ENCODE measurements at places on chromosomes 5 and 9. TPM values are rescaled to one million over a fixed set of nuclear protein-coding genes. Genes with fewer than 3 reads are reported as not detected.

Gene PCDHGB5
- not detected for total RNA-seq

Gene RNF44
- total RNA-seq = 137 TPM

Gene DENND4C
- 37.6 TPM for total RNA-seq

Gene KCNN2
- total RNA-seq = not detected

Gene DMRT2
- total RNA-seq = not detected

Gene TCF7
- 271 TPM for total RNA-seq

Gene BOD1
- total RNA-seq = 22.6 TPM

Gene SEMA4D
- total RNA-seq = 336 TPM

Gene SLC12A2
- total RNA-seq = 15.3 TPM

Gene TMEM215
- not detected for total RNA-seq

Gene SPATA31E1
- not detected for total RNA-seq

Gene CCDC107
- total RNA-seq = 30.9 TPM

Gene PCDHB4
- total RNA-seq = not detected

Gene ZDHHC11B
- 0.87 TPM for total RNA-seq

Gene DMAC1
- total RNA-seq = 51.5 TPM

- DNase-seq = peak; percentile 13
Observed at GRCh38 chr9:107465467-107466451, 23.8 kb downstream of the KLF4 start.

DNA sequence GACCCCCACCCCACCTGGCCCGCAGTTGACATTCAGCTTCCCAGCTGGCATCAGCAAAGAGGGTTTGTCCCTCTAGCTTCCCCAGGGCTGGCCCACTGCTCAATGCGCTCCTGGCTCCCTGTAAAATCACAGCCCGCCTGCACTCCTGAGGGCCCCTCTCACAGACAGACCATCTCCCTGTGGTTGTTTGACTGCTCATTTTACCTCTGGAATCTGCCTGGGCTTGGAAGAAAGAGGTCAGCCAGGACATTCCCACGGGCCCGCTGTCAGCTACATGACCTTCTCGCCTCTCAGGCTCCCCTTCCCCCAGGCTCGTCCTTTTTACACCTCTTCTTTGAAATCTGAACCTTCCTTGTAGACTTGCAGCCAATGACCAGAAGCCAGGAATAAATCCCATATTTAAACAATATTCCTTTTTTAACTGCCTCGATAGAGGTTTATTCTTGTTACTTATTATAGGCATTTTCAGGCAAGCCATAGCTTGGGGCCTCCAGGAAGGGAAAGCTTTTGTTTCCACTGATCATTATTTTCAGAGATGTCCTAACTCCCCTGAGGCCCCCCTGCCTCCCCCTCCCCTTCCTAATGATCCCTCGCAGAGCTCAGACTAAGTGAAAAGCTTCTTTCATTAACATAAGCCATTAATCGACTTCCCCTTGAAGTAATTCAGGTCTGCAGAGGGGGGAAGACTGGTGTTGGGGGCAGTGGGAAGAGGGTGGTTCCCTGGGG lies 76.3 kb upstream of the IQGAP2 start:
- no peak for DNase-seq

GRCh38 chr5:171770153-171770552 lies 15.5 kb upstream of the SMIM23 start:
- DNase-seq = no peak

DNA sequence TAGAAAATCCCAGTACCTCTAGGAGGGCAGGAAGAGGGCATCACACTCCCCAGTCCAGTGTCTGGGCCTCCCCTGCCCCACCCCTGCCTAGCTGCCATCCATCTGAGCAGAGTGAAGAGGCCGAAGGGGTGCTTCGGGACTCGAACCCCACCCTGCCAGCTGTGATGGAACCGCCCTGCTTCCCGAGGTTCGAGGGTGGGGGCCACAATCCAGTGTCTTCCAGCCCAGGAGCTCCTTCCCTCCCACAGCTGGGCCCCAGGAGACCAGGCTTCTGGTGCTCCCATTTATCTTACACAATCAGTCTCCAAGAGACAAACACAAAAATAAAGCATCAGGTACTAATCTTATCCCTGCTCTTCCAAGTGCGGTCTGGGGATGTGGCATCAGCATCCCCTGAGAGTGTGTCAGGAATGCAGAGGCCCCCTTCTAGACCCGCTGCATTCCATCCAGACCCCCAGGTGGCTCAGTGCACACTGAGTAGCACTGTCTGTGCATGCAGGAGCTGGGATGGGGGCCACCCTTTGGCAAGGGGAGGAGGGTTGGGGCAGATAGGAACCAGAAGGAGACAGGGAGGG lies 122.8 kb upstream of the TBC1D2 start:
- no peak for DNase-seq

- DNase-seq = no peak
Observed at GRCh38 chr5:177496070-177496726, 1.2 kb downstream of the PDLIM7 start.

GRCh38 chr5:6634788-6635430 lies 1.7 kb downstream of the SRD5A1 start:
- DNase-seq = no peak

DNA sequence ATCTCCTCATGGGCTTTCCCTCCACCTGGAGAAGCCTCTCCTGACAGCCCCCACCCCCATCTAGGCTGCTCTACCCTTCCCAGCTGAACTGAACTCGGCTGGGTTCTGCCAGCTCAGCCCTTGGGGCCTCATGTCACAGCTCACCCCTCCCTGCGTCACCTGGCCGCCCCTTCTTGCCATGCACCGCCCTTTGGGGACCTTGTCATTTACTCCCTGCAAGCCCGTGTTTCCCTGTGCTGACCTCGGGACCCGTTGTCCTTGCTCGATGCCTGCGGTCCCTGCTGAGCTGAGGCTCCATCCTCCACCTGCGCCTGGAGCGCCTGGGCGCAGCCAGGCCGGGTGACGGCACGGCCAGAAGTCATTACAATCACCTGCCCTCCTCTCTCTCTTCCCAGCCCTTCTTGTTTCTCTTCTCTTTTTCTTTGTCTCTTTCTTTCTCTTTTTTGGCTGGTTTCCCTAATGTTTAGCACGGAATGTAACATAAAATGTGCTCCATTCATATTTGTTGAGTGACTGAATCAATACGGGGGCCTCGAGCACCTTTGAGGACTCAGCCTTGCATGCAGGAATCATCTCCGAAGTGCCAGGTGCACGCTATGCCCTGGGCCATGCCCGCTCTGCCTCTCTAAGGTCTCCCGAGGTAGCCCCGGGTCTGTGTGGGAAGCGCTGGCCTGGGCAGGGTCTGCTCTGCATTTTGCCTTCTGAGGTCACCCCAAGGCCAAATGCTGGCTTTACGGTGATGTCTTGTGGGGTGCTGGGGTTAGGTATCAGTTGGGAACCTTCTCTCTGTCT lies 48.1 kb upstream of the COL5A1 start:
- no peak for DNase-seq

DNA sequence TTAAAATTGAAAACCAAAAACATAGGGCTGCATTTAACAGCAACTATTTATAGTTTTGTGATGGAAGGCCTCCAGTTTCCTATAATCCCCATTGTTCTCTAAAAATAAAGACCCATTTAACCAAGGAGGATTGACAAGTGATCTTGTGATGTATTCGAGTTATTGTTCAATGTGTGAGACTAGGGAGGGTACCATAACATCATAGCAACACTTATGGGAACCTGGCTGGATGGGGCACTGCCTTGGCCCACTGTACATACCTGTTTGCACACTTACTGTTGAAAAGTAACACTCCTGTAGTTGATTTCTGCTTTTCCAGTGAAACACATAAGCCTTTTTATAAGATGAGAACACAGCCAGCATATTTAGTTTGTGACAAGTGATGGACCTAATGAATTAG lies 32.3 kb downstream of the MACIR start:
- DNase-seq = no peak

- DNase-seq = peak; percentile 30
Observed at GRCh38 chr9:33921967-33922895, 105.3 kb downstream of the UBE2R2 start.

DNA sequence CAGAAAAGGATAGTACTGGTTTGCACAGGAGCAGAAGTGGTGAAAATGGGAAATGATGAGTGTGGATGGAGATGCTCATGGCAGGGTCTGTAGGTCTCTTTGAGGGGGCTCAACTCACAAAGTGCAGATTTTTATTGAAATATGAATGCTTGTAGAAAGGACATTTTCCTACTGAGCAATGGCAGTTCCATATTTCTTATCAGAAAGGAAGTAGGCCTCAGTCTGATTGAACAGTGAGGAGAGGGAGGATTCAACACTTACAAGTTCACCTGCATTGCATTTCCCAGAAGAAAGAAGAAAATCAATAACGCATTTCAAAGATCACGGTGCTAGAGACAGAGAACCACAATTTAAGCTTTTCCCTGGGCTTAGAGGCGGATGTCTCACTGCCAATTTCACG lies 49.2 kb downstream of the ANXA2R start:
- no peak for DNase-seq

DNA sequence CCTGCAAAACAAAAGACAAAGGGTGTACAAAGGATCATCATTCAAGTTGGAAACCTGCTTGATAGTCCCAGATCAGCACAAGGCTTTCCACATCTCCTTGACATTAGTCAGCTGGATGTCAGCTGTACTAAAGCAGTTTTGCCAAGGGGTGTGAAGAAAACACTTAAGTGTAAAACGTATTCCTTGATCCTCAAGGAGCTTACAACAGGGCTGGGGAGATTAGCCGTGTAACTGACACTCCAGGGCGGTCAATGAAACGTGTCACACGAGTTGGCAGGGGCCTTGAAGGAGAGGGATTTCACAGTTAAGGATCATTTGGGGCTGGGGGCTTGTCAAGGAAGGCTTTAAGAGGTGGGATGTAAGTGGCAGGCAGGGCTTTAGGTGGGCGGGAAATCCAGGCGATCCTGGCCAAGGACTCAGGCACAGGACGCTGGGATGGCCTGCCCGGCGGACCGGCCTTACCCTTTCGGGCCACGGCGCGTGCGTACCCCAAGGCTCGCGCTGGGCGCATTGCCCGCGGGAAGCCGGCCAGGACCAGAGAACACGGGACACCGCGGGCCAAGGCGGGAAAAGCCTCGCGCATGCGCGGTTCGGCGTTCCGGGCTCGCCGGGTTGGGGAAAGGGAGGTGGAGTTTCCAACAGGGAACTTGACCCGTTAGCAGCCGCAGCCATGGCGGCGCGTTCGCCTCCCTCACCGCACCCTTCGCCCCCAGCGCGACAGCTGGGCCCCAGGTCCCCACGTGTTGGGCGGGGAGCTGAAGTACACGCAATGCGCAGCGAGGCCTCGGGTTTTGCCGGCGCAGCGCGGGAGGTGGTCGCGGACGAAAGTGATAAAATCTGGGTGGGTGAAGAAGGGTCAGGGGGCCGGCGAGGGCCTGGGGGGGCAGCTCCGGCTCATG lies at the start of gene CNTLN:
Gene CNTLN, plus strand, starts transcription at position 645 of the 899 bp plus-strand sequence. Its CDS starts 26 bp downstream, at position 671.
- peak; percentile 52 for DNase-seq

DNA sequence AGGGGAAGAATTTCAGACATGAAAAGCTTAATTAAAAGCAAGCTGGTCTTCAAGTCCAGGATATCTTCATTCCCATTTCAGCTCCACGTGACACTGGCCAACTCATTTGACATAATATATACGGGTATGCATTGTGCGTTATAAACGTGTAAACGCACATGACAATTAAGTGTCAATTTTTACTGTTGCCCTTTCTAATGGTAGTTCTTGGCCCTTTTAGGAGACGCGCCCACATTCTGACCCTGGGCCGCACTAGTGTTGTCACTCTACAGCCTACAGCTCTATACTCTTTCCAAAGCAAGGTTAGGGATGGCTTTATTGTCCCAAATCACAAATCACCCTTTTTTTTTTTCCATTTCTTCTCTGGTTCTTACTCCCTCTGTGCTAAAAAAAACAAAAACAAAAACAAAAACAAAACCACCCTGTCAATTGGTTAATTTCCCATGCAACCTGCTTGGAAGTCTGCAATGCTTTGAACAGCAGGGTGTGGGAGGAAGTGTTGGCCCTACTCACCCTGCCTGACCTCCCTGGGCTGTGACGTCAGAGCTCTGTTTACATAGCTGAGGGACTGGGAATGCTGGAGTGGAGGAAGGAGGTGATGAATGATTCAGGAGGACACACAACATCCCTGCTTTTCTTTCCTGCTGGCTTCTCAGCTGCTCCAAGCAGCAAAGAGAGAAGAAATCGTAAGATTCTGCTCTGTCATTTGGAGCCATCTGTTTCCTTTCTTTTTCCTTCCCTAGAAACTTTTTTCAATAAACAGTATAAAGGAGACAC lies 19.3 kb downstream of the RFK start:
- DNase-seq = no peak

GRCh38 chr9:126688617-126689016 lies 74.9 kb downstream of the LMX1B start:
- DNase-seq = no peak

- DNase-seq = no peak
Observed at GRCh38 chr9:78552802-78553201, 255.9 kb downstream of the PSAT1 start.

DNA sequence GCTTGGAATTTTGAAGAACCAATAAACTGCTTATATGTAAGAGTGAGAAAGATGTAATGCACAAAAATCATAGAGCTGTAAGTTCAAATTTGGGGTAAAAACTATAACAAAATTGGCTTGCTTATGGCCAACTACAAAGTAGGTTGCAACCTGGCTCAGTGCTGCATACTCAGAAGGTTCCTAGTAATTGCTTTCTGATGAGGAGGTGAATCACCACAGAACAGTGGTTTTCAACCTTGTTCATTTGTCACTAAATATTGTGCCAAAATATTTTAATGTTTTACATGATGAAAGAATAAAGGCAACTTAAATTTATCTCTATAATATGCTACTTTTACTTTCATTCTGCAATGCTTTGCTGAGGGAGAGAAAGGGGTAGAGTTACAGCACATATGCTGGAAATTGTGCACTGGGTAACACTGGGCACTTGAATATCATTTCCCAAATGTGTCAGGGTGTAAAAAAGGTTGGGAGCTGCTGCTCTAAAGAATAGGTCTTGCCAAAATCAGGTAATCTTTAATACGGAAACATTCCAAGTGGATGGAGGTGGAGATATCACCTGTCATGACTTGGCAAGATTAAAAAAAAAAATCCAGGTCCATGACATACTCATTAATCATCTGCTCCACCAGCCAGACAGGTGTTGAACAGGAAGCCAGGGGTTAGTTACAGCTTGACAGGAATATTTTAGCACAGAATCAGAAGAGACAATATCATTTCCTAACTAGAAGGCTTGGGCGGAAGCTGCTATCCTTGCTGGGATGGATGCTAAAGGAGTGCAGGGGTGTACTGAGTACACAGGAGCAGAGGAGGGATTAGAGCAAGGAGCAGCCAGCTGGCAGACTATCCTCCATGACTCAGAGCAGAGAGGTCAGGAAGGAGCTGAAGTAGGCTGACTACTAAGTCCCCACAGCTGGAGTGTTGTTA lies 34.6 kb upstream of the CCL21 start:
- DNase-seq = no peak

DNA sequence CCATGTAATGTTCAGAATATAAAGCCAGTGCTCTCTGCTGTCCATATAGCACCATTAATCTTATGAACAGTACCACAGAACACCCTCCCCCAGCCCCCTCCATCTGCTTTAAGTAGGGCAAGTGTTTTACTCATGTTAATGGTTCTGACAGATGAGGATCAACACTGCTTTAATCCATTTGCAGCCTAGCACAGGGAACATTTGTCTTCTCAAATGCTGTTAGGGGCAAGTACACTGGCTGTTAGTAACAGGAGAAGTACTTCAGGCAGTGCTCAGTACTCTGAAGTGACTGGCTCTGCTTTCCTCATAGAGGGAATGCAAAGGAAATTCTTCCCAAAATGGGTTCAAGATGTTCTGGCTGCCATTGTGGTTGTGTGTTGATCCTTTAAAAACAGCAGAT lies 202.6 kb downstream of the DCP2 start:
- no peak for DNase-seq
